ENCODE measurements at places on chromosomes 5 and 9.
A peak's percentile ranks its signal among the peaks of the same experiment; 100 is the strongest.

GRCh38 chr5:96595300-96596090 is 66.7 kb upstream of the CAST start:
- no peak for DNase-seq

DNA sequence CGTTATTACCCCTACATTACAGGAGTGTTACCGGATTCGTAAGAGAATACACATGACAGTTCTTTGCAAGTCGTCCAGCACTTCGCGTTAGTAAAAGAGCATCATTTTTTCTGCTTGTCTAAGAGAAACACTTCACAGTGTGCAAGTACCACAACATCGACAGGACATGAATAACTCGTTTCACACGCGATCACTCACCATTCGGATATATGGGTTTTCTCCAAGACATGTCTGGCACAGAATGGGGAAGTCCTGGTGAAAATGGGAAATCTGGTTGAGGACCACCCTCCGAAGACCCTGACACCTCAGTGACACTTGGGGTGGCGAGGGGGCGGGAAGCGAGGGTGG is 642 bp downstream of the RBM22 start:
- peak; percentile 8 for DNase-seq

GRCh38 chr9:126373241-126373640 is 46.6 kb downstream of the MVB12B start:
- DNase-seq = no peak

DNA sequence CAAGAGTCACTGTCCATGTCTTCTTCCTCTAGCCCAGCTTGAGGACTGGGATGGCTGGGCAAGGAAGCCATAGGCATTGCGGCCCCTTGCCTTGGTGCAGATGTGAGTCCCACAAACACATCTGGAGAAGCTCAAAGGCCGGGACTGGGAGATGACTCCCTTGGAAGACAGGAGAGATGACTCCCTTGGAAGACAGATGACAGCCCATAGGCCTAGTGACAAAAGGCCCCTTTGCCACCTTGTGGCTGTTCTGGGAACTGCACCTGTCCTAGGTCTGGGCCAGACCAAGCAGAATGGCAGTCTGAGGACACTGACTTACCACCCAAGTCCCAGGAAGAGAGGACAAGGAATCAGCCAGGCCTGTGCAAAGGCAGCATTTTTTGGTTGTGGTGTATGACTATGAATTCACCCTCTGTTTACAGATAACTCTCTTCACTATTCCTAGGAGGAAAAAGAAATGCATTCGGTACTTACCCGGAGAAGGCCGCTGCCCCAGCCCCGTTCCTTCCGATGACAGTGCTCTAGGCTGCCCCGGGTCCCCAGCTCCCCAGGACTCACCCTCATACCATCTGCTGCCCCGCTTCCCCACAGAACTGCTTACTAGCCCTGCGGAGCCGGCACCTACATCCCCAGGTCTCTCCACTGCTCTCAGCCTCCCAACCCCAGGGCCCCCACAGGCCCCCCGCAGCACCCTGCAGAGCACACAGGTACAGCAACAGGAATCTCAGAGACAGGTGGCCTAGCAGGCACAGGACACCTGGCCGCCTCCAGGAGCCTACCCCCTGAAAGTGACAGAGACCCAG is 30.8 kb downstream of the SKP1 start:
- DNase-seq = peak; percentile 40

- no peak for DNase-seq
Measured at GRCh38 chr5:39543335-39543734, 118.6 kb upstream of the DAB2 start.

DNA sequence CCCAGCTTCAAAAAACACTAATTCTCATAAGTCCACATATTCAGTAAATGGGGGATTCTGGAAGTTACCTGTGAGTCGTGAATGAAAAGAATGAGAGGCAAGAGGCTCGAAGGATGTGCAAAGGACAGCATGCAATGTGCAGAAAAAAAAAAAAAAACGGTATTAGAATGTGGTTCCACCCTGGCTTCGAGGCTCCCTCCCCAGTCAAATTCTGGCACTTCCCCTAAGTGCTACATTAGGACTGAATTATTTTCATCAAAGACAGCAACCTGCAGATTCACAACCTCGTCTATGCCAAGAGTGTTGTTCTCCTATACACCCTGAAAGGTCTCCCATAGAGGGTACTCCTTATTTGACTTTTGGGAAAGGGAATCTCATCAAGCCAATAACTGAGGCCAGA is 16.5 kb downstream of the CAPSL start:
- DNase-seq = no peak

GRCh38 chr5:76175051-76175666 is 92.0 kb downstream of the SV2C start:
- DNase-seq = peak; percentile 25

GRCh38 chr5:124630767-124631704 is 115.4 kb downstream of the ZNF608 start:
- DNase-seq = peak; percentile 66

GRCh38 chr9:132791699-132792240 is 86.3 kb downstream of the AK8 start:
- no peak for DNase-seq

- no peak for DNase-seq
Measured at GRCh38 chr5:128146671-128147070, 63.1 kb downstream of the SLC12A2 start.

DNA sequence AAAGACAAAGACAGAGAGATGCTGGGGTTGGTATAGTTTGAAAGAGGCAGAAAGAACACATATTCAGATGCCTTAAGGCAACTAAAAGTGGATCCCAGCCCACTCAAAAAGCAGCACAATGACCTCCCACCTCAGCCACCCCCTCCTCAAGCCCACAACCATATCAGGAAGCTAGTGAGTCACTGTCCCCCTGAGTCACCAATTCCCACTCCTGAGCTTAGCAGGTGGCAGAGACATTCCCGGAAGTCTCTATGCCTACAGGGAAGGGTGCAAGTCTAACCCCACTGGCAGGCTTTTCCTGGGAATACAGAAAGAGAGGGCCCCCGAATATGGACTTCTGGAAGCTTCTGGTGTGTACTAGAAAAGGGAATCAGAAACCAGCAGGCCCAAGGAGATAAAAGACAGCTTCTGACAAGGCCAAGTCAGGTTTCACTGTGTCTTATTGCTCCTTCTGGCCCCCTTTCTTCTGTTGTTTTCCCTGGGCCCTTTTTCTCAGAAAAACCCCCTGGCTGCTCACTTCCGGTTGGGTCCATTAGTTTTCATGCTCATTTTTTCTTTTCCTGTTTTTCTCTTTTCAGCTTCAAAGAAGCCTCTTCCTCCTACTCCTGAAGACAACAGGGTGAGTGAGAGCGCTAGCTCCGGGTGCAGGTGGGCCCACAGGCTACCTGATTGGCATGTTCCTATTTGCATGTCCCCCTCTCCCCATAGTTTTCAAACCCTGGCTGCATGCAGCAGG is 36.8 kb downstream of the ITK start:
- no peak for DNase-seq

DNA sequence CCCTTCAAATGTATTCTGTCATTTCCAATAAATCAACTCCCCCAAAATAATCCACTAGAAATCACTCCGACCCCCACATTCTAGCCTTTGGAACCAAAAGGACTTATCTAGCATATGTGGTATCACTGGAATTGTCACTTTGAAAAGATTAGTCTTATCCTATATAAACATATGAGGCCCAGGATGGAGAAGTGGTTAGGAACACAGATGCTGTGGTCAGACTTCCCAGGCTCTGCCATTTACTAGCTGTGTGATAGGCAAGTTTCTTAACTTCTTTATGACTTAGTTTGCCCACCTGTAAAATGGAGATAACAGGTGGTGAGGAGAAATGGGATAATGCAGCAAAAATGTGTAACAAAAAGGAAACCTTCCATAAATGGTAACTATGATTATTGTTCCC is 62.0 kb upstream of the GLRX start:
- DNase-seq = no peak

- DNase-seq = no peak
Measured at GRCh38 chr5:159393854-159394274, 63.6 kb upstream of the IL12B start.

GRCh38 chr5:82364497-82364896 is 86.3 kb upstream of the RPS23 start:
- peak; percentile 57 for DNase-seq

GRCh38 chr5:3181671-3182070 is 414.0 kb upstream of the IRX1 start:
- no peak for DNase-seq

GRCh38 chr5:93715327-93715726 is 26.1 kb downstream of the POU5F2 start:
- DNase-seq = no peak

DNA sequence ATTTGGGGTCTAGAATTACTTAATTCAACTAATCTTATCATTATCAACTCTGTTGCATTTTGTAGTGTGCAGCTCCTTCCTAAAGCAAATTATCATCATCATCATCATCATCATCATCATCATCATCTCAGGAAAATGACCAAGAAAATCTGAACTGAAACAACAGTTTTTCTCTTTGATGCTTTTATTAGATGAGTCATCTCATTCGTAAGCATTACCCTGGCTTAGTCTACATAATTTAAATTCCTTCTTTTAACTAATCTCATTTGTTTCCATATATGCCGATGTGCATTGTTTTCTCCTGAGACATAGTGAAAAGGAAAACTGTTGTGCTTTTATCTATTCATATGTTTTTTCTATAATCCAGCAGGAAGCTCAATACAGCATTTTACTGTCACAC is 173.0 kb upstream of the PDE4D start:
- no peak for DNase-seq

DNA sequence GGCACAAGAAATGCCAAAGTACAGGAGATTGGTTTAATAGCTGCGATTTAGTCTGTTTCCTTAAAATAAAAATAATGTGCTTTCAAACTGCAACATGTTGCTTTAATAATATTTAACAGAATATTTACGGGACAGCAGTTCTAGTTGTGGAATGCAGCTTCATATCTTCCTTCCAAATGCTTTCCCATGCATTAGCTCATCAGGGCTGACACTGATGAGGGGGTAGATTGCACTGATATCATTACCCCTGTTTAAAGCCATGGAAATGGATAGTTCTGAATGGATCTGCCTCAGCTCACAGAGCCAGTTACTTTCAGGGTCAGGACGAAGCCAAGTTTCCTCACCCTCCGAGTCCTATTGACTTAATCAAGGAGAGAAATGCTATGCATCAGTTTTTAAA is 93.2 kb upstream of the OSMR start:
- DNase-seq = no peak

DNA sequence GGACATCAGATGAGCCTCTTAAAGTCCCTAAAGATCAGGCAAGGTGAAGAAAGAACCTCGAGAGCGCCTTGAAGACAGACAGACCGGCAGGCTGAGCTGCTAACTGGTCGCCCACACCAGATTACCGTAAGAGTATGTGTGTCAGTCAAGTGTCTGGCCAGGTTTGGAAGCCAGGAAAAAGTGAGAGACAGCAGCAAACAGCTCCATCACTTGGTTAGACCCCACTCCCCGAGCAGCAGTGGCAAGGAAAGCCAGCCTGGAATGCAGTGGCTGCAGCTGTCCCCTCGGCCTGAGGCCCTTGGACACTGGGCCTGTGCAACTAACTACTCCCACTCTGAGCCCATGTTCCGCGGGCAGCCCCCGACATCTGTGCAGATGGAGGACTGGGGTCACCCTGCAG is 214.1 kb downstream of the DIRAS2 start:
- DNase-seq = no peak

DNA sequence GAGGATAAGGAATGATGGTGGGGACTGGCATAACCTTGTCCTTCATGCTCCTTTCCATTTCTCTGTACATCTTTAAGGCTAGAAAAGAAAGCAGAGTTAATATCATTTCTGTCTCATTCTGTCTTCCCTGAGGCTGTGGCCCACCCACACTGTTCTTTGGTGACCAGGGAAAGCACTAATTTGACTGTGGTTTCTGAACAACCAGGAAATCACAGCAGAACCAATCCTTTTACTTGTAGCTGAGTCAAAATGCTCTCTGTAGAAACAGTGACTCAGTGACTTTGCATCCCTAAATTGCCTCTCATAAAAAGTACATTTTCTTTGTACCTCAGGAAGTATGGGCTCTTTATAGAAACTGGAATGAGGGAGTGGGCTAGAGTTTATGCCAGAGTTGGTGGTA is 28.1 kb downstream of the IL33 start:
- no peak for DNase-seq

DNA sequence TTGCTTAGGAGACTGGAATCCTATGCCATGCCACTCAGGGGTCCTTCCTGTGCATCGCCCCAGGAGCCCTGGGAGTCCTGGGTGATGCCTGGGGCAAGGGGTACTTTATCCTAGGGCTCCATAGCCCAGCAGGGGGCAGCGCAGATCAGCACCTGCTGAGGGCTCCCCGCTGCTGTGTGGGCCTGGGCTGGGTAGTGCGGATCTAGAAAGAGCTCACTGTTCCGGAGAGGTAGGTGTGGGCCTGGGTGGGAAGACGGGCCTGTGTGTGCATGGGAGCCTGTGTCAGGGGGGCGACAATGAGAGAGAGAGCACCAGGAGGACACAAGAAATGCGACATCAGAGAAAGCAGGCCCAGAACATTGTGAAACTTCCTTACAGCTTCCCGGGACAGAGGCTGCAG is 11.4 kb upstream of the DAB2IP start:
- no peak for DNase-seq

DNA sequence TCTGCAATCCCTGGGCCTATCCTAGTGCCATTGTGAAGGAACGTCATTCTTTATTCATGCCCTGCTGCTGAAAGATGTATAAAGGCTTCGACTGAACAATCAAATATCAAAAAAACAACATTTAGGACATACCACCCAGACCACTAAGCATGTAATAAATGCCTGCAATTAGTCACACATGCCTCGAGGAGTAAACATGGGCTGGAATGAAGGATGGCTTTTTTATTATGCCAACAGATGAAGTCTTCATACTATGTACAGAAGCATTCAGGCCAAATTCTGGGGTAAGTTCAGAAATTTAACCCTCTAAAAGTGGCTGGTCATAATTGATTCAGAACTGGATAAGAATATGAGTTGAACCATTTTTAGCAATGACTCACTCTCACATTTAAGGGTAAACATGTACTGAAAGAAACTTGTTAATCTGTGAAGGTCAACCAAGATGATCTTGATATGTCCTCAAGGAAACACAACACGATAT is 38.1 kb downstream of the FAM240B start:
- no peak for DNase-seq

- peak; percentile 5 for DNase-seq
Measured at GRCh38 chr9:84670138-84671041, 861 bp downstream of the NTRK2 start.

DNA sequence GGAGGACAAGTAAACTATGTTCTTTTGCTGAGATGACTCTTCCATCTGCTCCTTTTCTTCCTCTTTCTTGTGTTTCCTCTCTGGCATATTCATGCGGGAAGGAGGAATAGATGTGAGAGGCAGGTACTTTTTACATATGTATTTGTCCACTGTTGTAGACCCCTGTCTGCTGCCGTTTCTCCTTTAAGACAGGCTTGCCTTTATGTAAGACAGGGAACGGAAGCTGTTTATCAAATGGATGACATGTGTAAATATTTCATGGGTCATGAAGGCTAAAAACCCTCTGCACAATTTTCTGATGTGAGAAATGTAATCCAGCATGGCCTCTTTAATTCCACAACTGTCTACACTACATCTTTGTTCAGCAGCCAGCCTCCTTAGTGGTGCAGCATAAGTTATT is 1525.5 kb upstream of the NUDT12 start:
- DNase-seq = no peak
